Endothelial cell (in vitro differentiated cells): ENCODE measurements at places on chromosomes 1 and 21.

DNA sequence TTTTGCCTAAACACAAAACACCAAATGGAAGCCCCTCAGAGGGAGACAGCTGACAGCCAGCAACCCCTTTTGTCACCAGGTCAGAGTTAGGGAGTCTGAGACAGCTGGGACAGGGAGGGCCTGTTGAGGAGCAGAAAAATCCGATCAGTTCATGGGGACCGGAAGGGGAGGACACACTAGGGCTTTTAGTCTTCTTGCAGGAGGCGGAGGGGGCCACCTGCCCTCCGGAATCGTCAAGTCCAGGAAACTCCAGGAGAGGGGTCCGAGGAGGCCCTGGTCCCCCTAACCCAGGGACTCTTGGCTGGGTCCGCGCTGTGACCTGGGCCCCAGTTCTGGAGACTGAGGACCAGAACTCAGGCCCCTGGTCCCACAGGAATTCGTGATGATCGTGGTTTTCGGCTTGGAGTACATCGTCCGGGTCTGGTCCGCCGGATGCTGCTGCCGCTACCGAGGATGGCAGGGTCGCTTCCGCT, 34.2 kb downstream of the KCNQ4 start:
- DNase-seq = no peak

DNA sequence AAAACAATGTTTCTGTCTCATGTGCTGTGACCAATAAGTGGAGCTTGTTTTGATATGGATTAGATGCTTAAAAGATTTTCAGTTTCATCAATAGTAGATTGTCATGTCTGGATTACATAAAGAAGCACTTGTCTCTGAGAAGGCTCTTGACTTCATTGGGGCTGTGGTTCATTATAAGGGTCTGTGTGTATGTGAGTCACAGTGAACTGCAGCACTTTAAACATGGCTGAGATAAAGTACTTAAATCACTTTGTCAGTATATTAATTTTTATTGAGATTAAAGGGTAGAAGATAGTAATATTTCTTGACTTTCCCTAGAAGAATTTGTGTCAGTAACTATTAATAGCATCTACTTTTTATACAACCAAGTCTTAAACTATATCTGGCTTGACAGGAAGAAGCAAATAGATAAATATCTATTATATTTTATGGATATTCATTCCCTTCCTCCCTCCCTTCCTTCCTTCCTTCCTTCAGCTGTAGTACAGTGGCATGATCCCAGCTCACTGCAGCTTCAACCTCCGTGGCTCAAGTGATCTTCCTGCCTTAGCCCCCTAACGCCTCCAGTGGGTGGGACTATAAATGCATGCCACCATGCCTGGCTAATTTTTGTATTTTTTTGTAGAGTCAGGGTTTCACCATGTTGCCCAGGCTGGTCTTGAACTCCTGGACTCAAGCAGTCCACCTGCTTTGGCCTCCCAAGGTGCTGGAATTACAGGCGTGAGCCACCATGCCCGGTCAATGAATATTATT, 48.8 kb downstream of the ZFYVE9 start:
- no peak for DNase-seq

DNA sequence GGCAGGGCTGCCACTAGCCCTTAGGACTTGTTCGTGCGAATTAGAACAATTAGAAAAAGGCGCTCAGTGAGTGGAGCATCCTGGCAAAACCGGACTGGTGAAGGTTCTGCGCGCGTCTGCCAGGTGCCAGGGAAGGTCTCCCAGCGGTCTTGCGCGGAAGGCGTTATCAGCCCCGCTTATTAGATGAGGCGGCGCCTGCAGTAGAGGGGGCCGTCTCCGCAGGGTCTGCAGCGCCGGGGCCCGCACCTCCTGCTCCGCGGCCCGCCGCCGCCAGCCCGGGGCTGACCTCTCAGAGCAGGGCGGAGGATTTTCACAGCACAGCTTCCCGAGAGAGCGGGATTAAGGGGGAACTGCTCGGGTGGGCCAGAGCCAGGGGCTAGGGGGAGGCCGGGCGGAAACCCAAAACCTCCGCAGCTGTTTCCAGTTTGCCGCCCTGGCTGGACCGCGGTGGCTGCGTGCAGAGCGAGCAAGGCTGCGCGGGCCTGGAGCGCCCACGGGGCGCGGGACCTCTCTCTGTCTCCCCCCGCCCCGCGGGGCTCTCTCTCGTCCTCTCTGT, 155.2 kb downstream of the FOXD2 start:
- DNase-seq = peak; percentile 24

GRCh38 chr1:240691909-240692705, 80.2 kb upstream of the GREM2 start:
- peak; percentile 55 for DNase-seq

- no peak for DNase-seq
Observed at GRCh38 chr1:59266927-59267293, 30.0 kb upstream of the FGGY start.

- no peak for DNase-seq
Observed at GRCh38 chr21:40120940-40121575, 253.8 kb downstream of the PCP4 start.

- DNase-seq = peak; percentile 68
Observed at GRCh38 chr1:1080122-1080757, 6.1 kb upstream of the RNF223 start.
